ENCODE measurements at places on chromosomes 5 and 9. TPM values are rescaled to one million over a fixed set of nuclear protein-coding genes. Genes with fewer than 3 reads are reported as not detected.

DNA sequence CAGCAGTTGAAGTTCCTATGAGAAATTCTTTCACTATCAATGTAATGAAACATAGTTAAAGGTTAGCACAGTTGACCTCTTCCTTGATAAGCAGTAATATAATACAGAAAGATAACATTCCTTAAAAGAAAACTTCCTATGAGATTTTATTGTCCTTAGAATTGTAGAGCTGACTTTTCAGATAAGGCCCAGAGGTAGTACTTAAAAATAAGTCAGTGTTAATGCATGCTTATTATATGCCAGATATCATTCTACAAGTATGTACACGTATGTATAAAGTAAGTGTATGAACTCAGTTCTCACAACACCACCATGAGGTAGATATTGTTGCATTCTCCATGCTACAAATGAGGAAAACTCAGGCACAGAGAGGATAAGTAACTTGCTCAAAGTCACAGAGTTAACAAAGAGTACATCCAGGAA lies 15.3 kb downstream of the AP3S1 start:
- peak; percentile 41 for DNase-seq

Gene SLIT3
- total RNA-seq, result under 0.01 TPM

DNA sequence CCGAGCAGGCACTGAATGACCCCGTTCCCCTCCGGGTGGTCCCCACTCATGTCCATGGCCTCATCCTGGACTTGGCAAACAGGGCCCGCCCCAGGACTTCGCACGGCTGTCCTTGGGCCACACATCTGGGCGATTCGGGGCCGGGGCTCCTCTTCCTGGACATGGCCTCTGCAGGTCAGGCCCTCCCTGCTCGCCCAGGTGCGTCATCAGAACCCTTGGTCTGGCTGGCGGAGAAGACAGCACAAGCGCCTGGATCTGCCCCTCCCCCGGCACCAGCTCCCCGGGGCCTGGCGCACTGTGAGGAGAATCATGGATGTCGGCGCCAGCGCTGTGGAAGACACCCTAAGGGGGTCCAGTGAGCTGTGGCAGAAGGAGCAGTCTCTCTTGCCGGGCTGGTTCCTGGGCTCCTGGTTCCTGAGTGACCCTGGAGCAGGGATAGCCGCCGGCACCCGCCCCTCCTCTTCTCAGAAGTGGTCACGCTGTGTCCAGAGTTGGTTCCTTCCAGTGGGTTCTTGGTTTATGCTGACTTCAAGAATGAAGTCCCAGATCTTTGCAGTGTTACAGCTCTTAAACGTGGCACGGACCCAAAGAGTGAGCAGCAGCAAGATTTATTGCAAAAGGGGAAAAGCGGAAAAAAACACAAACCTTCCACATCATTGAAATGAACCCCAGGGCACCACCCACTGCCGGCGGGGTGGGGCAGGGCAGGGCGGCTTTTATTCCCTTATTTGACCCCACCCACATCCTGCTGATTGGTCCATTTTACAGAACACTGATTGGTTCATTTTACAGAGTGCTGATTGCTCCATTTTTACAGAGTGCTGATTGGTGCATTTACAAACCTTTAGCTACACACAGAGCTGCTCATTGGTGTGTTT lies 25.9 kb upstream of the SLC12A7 start:
- no peak for DNase-seq

- no peak for DNase-seq
These were observed 58.6 kb downstream of the BARX1 start for GRCh38 chr9:93896496-93897033.

- no peak for DNase-seq
These were observed 148.5 kb downstream of the C9orf152 start for GRCh38 chr9:110059461-110059860.

Gene FBP2
- not detected for total RNA-seq
